Activated naive CD4-positive, alpha-beta T cell treated with anti-CD3 and anti-CD28 coated beads for 36 hours (primary cell): ENCODE measurements at places on chromosomes 5 and 9.

DNA sequence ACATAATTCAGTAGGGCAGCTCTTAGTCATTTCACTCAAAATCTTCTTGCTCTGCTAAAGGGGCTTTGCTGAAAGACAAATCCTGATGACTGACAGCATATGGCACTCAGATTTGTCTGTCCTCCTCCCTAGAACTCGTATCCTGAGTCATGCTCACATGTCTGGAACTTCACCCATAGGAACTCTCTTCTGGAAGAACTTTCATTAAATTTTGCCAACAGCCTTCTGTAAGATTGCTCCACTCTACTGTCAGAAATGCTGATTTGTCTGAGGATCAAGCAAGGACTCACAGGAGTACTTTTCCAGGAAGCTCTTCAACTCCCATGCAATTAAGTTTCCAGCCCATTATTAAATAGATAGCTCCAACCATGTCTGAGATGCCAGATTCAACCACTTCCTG lies 59.8 kb upstream of the SNX2 start:
- no peak for DNase-seq

- no peak for DNase-seq
These were observed 167.9 kb downstream of the ARHGEF28 start for GRCh38 chr5:73793911-73794310.

DNA sequence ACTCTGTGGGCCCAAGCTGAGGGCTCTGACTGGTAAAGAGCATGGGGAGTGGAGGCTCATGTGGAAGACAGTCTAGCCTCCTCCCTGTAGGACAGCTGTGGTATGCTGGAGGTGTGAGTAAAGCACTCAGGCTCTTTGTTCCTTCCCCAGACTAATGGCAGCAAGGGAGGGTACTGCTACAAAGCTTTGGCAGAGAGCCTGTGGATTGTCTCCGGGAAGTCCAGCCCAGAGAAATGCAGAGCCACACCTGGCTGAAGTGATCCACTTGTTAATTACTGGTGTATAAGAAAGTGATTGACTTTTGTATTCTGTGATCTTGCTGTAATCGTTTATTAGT lies 161.7 kb downstream of the OXCT1 start:
- DNase-seq = no peak

- DNase-seq = no peak
These were observed 477.7 kb downstream of the MAN2A1 start for GRCh38 chr5:110167384-110167783.

DNA sequence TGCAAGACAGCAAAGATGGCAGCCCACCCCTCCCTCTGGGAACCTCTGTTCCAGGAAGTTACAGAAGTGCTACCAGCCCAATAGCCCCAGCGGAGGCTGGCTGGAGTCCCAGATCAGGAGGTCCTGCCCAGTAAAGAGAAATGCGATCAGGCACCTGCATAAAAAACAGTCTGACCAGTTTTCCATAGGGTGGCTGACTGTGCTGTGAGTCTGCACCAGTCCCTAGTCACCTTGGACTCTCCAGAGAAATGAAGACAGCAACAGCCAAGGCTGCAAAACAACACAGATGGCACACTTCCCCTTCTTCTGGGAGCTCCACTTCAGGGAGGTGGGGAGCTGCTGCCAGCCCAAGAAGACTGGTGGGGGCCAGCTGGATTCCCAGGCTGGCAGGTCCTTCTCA lies 265.5 kb upstream of the PCSK5 start:
- DNase-seq = no peak

DNA sequence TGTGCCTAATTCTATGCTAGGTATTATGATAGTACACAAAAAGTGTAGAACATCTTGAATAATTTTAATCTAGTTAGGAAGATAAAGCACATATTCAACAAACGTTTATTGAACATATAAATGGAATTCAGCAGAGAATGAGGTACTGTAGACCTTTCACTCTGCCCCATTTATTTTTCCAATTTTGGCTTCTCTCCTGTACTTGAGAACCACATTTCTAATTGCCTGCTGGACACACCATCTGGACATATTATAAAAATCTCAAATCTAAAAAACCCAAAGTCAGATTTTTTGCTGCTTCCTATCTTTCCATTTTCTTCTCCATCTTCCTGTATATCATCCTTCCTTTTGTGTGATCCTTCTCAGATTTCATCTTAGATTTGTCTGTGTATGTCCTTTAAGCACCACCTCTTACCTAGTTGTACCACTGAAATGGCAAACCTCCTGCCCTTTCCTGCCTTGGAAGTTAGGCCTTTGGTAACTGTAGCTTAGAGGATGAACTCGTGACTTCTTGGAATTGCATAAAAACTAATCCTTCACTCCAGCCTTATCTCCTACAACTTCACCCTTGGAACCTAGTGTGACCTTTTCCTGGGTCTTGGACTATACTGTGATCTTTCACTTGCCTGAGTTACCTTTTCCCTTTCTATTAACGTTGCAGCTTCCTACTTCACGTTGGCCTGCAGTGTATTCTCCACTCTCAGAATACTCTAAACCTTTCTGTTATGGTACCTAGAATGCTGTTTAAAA lies 8.8 kb downstream of the SLC26A2 start:
- no peak for DNase-seq
